ENCODE measurements at places on chromosomes 5 and 9.

GRCh38 chr9:91677331-91677730 lies 253.7 kb upstream of the NFIL3 start:
- DNase-seq = peak; percentile 75

DNA sequence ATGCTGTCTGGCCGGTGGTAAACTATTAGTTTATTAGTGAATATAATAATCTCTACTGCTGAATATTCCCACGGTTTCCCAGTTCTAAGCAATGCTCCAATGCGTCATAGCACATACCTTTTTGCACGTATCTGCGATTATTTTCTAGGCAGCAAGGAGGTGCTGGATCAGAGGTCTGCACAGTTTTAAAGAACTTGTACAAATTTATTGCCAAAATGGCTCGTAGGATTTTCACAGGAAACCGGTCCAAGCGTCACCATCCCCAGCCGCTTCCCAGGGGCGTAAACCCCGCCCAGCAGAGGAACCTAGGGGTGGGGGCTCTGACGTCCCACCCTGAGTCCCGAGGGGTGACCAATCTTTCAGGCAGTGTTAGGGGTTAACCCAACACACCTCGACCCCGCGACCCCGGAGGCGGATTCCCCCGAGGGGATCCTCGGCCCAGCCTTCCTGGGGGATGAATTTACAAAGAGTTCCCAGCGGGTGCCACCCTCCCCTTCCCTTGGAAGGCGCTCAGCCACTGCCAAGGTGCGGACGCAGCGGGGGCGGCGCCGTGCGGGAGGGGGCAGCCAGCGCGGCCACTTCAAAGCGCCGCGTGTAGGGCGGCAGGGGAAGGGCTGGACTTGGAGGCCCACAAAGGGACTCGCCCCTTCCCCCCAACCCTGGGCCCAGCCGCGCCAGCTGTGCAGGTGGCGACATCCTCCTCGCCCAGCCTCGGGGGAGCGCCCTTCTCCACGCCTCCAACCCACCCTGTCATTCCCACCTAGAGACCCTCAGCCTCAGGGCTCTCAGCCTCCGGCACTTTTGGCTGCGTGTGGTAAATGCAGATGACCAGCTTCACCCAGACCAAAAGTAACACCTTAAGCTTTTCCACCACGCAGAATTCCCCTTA lies 43.5 kb upstream of the TCF7 start:
- DNase-seq = no peak

GRCh38 chr9:68969538-68969937 lies 44.4 kb downstream of the PRKACG start:
- no peak for DNase-seq

GRCh38 chr9:93051680-93052089 lies 6.8 kb upstream of the SUSD3 start:
- DNase-seq = peak; percentile 74

DNA sequence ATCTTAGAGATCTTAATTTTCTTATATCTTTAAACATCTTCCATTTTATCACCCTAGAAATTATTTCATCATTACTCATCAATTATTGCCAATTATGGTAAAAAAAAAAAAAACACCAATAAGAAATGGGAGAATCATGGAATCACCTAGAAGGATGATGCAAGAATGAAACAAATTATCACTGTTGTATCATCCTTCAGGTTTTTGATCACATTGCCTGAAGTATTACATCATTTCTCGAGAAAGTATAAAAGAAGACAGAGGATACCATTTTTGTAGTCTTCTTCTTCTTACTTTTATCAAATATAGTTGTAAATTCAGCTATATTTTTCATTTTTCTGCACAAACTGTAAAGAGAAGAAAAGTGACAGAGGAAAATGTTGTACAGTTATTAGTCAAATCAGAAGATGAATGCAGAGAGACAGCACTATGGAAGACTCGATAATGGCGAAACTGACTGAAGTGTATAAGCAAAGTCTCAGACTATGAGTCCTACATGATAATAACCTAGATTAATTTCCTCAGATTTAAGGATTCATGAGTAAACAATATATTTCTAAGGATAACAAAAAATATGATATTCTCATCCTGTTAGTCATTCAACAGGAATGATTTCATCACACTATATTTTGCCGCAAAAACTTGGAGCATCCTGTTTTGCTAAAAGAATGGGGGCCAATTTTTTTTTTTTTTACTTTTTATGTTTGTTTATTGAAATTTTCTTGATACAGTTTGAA lies 5.9 kb upstream of the STC2 start:
- peak; percentile 85 for DNase-seq

DNA sequence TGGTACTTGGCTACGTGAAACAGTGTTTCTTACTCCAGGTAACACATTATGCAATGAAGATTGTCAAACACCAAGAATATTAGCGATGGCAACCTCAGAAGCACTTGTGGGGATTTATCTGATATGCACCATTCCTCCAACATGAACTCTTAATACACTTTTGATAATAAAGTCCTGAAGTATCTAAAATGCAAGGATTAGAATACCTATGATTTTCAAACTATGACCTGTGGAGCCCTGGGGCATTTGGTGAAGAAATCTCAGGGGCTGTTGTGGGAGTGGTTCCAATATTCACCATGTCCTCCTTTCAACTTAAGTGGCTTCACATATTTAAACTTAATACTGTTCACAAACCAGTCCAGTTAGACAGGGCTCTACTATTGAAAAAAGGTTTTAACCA lies 214.6 kb upstream of the POU5F2 start:
- DNase-seq = no peak

- DNase-seq = no peak
Measured at GRCh38 chr9:126838895-126839294, 21.5 kb upstream of the ZBTB34 start.

DNA sequence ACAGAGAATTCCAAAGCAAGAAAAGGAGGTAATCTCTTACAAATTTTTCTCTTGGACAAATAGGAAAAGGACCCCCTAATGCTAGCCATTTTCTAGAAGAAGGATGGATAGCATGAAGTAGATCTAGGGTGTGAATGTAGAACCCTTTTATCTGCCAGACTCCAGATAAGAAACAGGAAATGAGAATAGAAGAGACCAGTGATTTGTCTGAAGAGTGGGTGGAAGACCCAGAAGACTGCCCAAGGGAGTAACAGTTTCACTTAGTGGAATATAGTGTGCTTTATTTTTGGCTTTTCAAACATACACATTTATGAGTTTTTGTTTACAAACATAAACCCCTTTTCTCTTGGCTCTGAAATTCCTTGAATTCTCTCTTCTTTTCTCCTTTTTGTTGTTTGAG lies 25.0 kb downstream of the ECM2 start:
- no peak for DNase-seq

Data from AG10803 (cell line).